ENCODE measurements at places on chromosomes 4 and X.

DNA sequence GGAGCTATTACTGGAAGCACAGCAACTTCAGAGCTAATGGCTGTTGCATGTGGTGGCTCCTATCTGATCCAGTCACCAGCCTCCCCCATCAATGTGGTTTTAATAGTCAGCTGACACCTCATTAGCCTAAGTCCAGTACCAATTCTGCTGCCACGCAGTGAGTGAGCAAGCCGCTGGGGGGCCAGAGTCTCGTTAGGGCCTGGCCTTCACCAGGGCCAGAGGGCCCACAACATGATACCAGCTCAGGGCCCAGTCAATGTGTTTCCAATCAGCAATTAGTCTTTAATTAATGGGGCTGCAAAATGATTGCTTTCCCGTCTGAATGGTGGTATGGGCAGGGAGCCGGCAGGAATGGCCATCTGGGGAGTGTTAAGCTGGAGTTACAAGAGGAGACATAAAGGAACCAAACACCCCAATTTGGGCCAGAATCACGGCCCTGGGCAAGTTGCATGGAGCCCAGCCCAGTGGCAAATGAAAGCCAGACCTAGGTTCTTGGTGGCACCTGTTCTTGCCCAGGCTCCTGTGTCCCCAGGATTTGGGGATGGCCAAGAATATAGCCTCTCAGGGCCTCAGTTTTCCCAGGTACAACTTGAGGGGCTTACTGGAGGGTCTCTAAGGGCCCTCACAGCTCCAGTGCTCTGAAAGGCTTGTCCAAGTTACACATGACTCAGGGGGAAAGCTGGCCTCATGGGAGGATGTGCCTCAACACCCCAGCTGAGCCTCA, 119.2 kb downstream of the EFNB1 start:
- no peak for DNase-seq

- no peak for DNase-seq
Measured at GRCh38 chrX:23937100-23937499, 29.3 kb downstream of the CXorf58 start.

DNA sequence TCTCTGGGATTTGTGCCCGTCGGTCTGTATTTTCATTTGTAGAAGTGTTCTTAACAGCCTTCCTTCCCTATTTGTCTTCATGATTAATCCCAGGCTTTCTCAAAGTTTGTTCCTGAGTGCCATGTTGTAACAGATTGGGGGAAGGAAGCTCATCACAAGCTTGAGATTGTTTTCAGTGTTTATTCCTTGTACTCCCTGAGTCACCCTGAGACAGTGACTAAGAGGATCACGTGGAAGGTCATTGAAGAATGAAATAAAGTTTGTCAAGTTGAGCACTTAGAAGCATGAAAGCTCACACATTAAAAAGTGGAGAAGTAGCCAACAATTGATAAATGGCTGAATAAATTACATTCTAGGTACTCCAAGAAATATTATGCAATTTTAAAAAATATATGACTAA, 153.5 kb upstream of the FAM241A start:
- DNase-seq = no peak

GRCh38 chr4:101933855-101934254, 143.3 kb downstream of the BANK1 start:
- peak; percentile 6 for DNase-seq

GRCh38 chr4:82372517-82373485, 990 bp downstream of the HNRNPD start:
- peak; percentile 56 for DNase-seq
